NCI-H187 (cell line): ENCODE measurements at places on chromosomes 3 and 15.
A peak's percentile ranks its signal among the peaks of the same experiment; 100 is the strongest.

DNA sequence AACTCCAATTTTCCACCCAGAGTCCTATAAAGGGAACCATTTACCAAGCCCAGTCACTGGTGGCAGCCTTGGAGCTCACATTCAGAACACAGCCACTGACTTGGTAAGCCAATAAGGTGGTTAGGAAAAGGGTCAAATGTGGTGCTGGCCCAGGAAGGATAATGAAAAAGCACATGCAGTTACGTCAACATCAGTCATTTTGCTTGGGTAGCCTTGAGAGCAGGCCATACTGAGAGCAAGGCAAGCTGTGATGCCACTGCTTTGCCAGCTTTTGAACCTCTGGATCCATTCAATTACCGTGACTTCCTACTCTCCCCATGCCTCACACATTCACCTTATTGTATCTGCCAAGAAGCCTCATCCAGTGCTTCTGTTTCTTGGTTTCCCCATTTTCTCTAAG is 253.6 kb downstream of the OPA1 start:
- DNase-seq = no peak

DNA sequence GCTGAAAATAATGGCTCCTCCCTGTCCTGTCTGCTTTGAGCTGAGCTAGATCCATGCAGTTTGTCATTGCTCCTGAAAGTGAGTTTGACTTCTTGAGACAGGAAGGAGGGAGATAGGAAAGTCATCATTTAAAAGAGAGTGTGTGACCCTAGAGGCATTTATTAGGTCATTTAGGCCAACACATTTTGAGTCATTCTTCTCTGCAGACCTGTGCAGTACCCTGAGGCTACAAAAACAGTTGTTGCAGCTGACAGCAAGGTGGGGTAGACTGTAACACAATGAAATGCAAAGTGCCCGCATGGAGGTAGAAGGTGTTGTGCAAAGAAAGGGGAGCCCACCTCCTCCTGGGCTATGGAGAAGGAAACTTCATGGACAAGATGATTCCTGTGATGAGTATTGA is 102.8 kb upstream of the PFN2 start:
- no peak for DNase-seq

- no peak for DNase-seq
Observed at GRCh38 chr15:59298225-59298853, 74.3 kb downstream of the MYO1E start.

DNA sequence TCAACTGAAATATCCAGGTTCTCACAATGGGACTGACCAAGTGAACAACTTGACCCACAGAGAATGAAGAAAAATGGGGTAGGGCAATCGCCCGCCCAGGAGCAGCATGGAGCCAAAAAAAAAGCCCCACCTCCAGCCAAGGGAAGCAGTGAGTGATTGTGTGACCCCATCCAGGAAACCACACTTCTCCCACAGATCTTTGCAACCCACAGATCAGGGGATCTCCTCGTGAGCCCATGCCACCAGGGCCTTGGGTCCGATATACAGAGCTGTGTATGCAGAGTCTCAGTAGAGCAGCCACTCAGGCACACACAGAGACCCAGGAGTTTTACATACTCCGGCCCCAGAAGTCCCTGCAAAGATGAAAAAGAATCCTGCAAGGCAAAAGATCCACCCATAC is 35.7 kb downstream of the PYGO1 start:
- no peak for DNase-seq

- no peak for DNase-seq
Observed at GRCh38 chr3:126606001-126606400, 47.3 kb upstream of the C3orf22 start.

DNA sequence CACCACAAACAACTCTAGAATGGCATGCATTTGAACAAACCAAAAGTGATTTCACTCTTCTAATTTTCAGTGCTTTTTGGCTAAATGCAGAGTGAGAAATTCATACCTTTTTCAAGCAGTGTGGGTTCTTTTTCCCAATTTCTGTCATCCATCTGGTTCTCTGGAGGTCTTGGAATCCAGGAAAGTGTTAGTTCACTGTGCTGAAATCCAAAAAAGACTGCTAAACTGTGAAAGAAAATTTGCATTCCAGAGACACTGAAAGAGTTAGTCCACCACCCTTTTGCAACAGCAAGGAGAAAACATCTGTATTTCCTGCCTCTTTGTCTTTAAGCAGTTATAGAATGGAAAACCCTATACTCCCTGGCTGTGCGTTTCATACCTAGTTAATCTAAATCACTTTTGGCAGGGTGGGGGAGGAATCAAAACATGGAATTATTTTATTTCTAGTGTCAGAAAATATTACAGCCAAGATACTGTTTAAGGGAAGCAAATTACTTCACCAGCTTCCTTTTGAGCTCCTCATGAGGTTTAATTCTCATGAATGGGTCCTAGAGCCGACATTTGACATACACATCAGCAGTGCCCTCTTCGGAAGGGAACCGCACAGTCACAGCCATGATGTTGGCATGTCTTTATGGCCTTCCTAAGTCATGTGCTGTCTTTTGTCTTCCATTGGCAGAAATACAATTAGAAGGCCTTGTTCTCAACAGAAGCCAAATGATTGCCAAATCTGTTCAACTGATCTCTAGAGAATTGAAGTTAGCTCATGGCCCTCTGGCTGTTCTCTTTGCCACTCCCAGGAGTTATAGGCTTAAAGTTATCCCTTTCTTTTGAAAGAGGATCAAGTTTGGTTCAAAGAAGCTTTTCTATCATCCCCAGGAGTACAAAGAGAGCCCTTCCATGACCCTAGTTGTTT is 317.7 kb upstream of the TPRG1 start:
- no peak for DNase-seq

DNA sequence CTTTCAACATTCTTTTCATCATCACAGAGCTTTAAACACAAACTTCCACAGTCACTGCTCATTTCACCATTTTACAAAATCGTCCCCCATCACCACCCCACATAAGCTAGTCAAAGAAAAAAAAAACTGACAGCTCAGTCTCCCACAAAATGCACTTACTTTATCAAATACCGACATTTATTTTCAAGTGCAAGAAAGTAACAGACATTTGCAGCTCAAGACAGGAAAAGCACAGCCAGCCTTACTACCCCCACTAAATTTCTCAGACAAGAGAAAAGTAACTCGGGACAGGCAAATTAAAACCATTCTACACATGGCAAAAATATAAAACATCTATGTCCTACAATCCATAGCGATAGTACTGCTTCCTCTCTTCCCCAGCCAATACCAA is 402.4 kb downstream of the SHQ1 start:
- no peak for DNase-seq

DNA sequence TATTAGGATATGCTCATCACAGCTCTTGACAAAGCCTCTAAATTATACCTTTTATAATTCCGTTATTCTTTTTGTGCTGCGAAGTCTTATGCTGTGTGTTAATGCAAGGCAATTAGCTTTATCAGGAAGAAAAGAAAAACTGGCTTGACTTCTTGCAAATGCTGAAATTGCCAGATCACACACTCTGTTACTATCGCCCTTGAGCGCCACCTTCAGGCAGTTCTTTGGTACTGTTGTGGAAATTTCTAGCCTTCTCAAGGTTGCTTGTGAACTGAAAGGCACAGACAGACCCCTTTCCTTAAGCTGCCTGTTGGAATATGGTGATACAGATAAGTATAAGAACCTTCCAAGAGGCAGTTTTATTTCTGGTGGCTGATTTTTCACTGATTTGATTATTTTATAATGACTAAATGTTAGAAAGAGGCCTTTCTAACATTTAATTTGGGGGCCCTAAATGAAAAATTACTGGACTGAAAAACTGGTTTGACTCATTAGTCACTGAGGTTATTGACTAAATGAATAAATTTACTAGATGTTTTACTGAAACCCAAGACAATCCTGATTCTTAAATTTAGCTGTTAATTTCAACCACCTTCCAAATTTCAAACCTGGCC is 126.2 kb upstream of the RASGRP1 start:
- DNase-seq = peak; percentile 27

DNA sequence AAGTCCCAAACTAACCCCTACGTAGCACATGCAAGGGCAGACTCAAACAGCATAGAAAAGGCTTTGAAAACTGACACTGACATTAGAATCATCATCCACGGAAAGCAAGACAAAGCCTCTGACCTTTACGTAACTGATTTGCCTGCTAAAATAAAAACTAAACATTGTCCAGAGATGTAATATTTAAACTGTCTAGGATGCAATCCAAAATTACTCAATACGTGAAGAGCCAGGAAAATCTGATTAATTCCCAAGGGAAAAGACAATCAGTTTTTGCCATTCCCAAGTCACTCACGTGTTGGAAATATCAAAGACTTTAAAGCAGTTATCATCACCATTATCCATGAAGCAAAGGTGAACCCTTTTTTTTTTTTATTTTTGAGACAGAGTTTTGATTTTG is 13.3 kb upstream of the IQCF1 start:
- DNase-seq = no peak

DNA sequence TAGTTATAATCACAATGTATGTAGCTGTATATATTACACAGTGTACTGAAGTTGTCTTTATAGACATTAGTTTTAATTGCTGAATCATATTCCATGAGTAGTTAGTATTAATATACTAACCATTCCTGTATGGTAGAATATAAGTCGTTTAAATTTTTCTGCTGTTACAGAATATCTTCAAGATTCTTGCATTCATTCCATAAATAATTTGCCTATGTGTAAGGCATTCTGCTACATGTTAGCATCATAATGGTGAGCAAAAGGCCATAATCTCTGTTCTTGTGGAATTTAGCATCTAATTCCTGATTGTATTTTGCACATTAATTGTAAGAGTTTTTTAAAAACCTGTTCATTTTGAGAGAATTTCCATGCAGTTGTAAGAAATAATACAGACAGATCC is 14.1 kb downstream of the GYG1 start:
- no peak for DNase-seq

- no peak for DNase-seq
Observed at GRCh38 chr3:190084983-190085382, 35.7 kb downstream of the P3H2 start.

GRCh38 chr15:76840830-76841460 is 64.2 kb downstream of the SCAPER start:
- DNase-seq = no peak

DNA sequence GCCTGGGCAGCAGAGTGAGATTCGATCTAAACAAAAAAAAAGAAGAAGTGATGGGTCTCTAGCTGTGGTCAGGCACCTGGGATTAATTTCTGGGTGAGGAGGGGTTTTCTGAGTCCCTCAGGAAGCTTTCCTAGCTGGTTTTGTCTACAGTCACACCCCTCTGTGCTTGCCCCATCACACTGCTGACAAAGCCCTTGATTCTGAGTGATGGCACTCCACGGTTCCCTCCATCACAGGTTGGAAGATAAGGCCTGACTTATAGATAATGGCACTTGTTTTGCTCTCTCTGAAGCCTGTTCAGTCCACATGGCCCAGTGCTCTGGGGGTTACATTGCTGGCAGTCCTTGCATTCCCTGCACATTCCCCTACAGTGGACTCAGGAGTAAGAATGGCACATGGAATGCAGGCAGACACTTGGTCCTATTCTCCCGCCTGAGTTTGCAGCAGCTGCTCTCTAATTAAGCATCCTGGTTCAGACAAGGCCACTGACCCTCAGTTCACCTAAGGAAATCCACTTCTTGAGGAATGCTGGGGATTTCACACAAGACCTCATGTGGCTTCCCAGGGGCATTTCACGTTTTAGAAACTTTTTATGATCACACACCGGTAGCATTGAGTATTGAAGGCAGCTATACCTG is 81.0 kb upstream of the NMNAT3 start:
- no peak for DNase-seq

- DNase-seq = no peak
Observed at GRCh38 chr3:141391298-141391990, 23.1 kb downstream of the ZBTB38 start.

DNA sequence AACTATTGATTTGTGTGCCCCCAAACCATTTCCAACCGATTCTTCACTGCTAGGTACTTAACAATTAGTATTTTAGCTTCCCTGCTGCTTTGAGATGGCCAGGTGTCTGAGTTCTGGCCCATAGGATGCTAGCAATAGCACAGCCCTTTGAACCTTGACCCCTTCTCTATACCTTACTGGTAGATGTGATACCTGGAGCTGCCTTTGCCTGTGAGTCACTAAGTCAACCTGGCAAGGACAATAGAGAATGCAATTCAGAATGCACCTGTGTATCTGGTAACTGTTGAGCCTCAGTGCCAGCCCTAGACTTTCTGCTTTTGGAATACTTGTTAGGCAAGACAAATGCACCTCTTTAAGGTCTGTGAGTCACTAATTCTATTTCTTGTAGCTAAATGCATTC is 467.4 kb downstream of the GRM7 start:
- DNase-seq = no peak
